ENCODE measurements at places on chromosomes 4 and X.

DNA sequence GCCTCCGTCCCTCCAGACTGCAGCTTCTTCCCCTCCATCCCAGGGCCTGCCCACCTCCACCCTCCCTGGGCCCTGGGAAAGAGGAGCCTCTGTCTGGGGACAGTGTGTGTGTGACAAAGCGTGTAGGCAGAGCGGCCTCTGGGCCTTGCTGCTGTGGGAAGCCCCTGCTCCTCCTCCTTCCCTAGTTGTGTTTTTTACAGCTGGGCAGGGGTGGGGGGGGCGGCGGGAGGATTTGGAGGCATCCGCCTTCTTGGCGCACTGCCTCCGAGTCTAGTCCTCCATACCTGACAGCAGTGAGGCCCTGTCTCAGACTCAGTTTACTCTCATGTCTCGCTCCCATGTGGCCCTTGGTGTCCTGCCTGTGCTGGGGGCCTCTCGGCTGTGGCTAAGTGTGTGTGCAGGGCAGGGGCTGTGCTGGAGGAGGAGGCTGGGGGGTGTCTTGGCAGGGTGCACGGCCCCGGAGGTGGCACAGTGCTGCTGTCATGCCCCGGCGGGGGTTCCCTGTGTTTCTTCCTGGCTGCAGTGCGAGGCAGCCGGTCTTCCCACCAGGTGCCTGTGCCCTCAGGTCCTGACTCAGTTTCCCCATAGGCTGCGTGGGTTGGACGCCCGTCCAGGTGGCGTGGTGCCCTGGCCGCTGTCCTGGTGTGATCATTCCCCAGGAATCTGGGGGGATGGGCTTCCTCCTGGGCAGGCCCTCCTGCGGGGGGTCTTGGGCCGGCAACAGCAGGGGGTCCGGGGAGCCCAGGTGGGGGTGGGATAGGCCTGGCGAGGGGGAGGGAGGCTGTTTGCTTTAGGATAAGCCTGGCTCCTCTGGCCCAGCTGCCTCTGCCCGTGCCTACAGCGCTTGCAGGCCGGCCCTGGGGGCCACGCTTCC is 7.0 kb downstream of the FGFRL1 start:
- DNase-seq: no peak

GRCh38 chr4:113832803-113833202 is 71.3 kb upstream of the CAMK2D start:
- no peak for DNase-seq

DNA sequence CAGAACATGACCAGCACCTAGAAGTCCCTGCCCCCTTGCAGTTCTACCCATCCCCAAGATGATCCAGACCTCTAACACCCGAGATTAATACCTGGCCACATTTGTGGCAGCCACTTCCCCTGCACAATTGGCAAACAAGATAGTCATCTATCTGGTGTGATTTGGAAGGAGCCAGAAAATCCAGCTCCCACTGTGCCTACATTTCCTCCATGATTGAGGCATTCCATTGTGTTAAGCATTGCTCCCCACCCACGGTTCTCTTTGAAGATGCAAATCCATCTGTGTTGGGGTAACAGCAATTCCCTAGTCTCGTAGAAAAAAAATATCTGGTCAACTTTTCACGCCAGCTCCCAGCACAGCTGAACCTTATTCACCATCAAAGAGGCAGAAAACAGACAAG is 405.0 kb downstream of the BCOR start:
- no peak for DNase-seq

- peak; percentile 49 for DNase-seq
Observed at GRCh38 chrX:119468551-119469312, 488 bp downstream of the SLC25A5 start.

GRCh38 chr4:136355970-136356369 is 1176.3 kb downstream of the PCDH18 start:
- no peak for DNase-seq

GRCh38 chr4:168028568-168028967 is 63.8 kb upstream of the ANXA10 start:
- no peak for DNase-seq

GRCh38 chr4:103108542-103108941 is 8.9 kb upstream of the BDH2 start:
- DNase-seq: no peak

DNA sequence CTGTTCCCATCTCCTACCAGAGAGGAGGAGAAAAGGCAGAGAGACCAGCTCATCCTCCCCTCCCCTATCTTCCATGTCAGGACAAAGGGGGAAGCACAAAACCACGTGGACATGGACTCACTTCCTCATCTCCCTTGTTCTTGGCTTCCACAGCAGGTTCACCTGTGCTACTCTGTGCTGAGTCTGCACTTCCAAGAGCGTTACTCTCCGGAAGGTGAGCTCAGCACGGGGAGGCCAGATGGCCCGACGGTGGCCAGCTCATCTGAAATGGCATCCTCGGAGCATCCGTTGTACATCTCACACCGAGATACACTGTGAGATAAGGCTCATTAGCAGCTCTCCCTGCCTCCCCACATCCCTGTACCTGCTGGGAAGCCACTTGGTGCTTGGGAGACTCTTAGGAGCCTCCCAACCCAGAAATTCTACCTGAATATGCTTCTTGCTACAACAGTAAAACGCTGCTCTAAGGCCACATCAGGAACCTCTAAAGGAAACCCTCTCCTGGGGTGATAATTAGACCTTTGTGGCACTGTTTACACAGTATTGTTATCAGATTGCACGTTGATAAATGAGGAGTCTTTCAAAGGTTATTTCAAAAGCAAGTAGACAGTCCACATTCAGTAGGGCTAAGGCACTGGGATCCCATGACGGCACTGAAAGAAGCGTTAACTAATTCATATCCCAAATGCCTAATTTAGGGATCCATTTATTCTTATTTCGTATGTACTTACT is 19.4 kb downstream of the LGI2 start:
- DNase-seq: no peak

GRCh38 chrX:15723887-15724517 is 14.1 kb upstream of the CA5B start:
- no peak for DNase-seq

- no peak for DNase-seq
Observed at GRCh38 chr4:101280866-101281600, 66.3 kb downstream of the PPP3CA start.

- DNase-seq: no peak
Observed at GRCh38 chr4:135114079-135114478, 912.5 kb upstream of the PABPC4L start.

DNA sequence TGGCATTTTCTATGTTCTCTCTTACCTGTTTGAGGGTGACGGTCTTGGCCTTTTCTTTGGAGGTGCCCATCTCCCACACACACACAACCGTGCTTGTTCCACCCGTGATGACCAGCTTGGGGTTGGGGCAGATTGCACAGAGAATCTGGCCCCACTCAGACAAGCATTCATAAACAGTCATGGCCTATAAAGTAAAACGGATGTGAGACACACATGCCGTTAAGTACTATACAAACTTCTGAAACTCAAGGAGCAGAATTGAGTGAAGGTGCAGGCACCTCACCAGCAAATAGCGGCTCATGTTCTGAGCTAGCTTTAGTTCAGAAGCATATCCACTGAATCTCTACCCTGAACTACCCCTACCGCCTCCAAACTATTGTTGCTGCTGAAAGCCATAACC is 107.6 kb downstream of the CDS1 start:
- no peak for DNase-seq

- no peak for DNase-seq
Observed at GRCh38 chr4:56804551-56804950, 16.9 kb downstream of the SPINK2 start.

GRCh38 chrX:103614999-103615398 is 7.2 kb downstream of the TCEAL3 start:
- DNase-seq: no peak

- DNase-seq: peak; percentile 71
Observed at GRCh38 chr4:156971676-156972378, at the start of gene PDGFC. TSS of gene PDGFC (minus strand) at chr4:156971799. CDS start at chr4:156970903, 896 bp downstream.

DNA sequence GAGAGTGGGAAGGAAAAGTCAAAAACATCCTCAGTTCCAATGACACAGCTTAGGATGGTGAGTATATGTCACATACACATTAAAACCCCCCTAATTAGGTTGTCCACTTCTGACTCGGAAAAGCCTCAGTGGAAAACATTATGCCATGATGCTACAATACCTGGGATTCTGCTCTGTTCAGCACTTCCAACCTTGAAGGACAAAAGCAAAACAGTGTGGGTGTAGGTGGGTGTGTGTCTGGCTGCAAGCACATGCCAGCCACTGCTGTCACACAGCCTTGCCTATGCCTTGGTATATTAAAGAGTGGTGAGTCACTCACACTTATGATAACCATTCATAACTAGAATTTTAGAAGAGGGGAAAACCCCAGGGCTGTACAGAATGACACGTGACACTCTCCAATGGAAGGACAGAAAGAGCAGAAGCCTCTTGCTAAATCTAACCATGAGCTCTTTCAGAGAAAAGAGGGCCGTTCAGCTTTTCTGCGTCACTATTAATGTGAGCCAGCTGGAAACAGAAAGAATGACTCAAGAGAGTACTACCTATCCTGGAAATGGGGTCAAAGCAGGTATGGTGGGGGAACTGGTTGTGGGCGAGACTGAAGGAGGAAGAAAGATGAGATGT is 159.6 kb downstream of the TET2 start:
- peak; percentile 4 for DNase-seq

DNA sequence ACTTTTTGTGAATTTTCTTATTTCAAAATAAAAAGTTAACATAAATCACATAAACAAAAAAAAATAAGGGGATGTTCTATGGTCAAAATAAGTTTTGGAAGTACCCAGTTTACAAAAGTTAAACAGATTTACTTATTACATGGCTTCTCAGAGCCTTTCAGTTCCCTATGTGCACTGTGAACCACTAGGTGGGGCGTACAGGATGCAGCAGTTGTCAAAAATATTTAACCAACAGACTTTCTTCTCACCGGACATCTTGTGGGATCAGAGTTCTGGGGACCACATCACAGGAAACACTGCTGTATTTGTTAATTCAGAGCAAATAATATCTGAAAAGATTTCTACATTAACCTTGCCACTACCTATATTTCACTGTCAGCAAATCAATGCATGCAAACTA is 74.1 kb downstream of the SMARCA1 start:
- no peak for DNase-seq

GRCh38 chr4:53004497-53005148 is 142.5 kb downstream of the RASL11B start:
- DNase-seq: no peak

DNA sequence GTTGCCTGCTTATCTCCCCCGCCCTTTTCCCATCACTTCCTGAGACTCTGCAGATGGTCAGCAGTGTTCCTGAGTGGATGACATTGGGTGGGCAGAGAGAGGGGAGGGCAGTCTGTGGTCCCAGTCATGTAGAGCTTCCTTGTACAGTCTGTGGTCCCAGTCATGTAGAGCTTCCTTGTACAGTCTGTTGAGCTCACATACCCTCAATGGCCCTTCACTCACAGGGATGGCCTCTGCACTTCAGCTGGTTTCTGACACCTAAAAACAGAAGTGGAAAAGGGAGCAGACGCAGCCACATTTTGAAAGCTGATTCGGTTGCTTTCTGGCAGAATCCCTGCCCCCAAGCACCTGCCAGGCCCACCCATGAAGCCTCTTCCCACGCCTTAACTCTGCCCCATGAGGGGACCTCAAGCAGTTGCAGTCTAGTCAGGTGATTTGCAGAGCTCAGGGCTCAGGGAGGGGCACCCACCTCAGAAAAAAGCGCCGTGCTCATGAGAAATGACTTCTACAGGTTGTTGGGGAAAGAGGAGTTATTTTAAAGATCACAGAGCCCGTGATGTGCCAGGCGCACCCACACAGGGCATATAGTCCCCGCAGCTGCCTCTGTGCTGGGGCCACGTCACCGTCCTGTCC is 3.6 kb upstream of the TMEM271 start:
- DNase-seq: no peak

- no peak for DNase-seq
Observed at GRCh38 chrX:153573984-153574383, 25.0 kb downstream of the CCNQ start.
